Bronchial smooth muscle cell (primary cell): ENCODE measurements at places on chromosomes 16 and 17. TPM values are rescaled to one million over a fixed set of nuclear protein-coding genes. Genes with fewer than 3 reads are reported as not detected.

Gene HSD17B2
- 0.09 and 0.16 TPM in 2 replicates for total RNA-seq

Gene TMEM100
- total RNA-seq: 0.09 and 2.8 TPM in 2 replicates

Gene ZNF469
- total RNA-seq: 2.5 and 3.3 TPM in 2 replicates

Gene RDM1
- 0.16 TPM in 1 of 2 replicates, not detected in the other for total RNA-seq

Gene GNG13
- not detected in 2 replicates for total RNA-seq

Gene PLXDC1
- 2.4 and 3.8 TPM in 2 replicates for total RNA-seq

Gene TBX4
- total RNA-seq: 0.09 and 0.16 TPM in 2 replicates

Gene CLEC18B
- total RNA-seq: 0.47 and 0.52 TPM in 2 replicates

Gene KRT20
- not detected in 2 replicates for total RNA-seq

Gene PERCC1
- total RNA-seq: not detected in 2 replicates

Gene CHST4
- total RNA-seq: not detected in 2 replicates

Gene MT4
- total RNA-seq: not detected in 2 replicates

Gene WNK4
- 0.09 and 0.32 TPM in 2 replicates for total RNA-seq

Gene SAMD14
- total RNA-seq: 1.0 and 1.6 TPM in 2 replicates

Gene SARM1
- total RNA-seq: 3.9 and 7.2 TPM in 2 replicates

Gene OTOA
- total RNA-seq: under 0.01 and 0.09 TPM in 2 replicates

Gene MGAT5B
- 0.32 and 0.77 TPM in 2 replicates for total RNA-seq

Gene IKZF3
- total RNA-seq: under 0.01 TPM in 1 of 2 replicates, not detected in the other

Gene MAPT
- 0.32 and 0.60 TPM in 2 replicates for total RNA-seq

Gene MRPS7
- 43.1 and 46.0 TPM in 2 replicates for total RNA-seq

Gene KIF19
- total RNA-seq: not detected in 2 replicates
